ENCODE measurements at places on chromosomes 5 and 9.

GRCh38 chr9:72333709-72334108 lies 31.3 kb downstream of the ZFAND5 start:
- no peak for DNase-seq

GRCh38 chr9:88949425-88949824 lies 41.8 kb upstream of the S1PR3 start:
- DNase-seq = no peak

DNA sequence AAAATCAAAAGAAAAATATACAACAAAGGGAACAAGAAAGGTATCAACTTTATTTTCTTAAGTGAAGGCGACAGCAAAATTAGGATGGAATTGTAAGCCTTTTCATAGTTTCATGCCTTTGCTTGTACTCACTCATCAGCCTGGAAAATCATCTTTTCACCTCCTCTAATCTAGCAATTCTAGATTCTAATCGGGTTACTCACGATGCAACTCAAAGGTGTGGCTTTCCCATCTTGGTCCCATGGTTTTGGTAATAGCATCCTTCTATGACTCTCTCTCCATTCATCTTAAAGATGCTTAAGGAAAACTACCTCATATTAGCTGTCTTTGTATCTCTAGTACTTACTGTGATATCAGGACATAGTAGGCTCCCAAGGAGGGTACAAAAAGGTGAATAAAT lies 30.5 kb downstream of the DNAH5 start:
- no peak for DNase-seq

GRCh38 chr5:59348189-59348588 lies 545.3 kb downstream of the PDE4D start:
- no peak for DNase-seq

GRCh38 chr5:68331192-68332079 lies 115.9 kb downstream of the PIK3R1 start:
- DNase-seq = no peak

DNA sequence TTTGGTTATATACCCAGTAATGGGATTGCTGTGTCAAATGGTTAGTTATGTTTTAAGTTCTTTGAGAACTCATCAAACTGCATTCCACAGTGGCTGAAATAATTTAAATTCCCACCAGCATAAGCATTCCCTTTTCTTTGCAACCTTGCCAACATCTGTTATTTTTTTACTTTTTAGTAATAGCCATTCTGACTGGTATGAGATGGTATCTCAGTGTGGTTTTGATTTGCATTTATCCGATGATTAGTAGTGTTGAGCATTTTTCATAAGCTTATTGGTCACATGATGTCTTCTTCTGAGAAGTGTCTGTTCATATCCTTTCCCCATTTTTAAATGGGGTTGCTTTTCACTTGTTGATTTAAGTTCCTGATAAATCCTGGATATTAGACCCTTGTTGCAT lies 435.7 kb upstream of the RIOK2 start:
- DNase-seq = no peak

- no peak for DNase-seq
Observed at GRCh38 chr5:158124606-158125316, 265.8 kb upstream of the CLINT1 start.

DNA sequence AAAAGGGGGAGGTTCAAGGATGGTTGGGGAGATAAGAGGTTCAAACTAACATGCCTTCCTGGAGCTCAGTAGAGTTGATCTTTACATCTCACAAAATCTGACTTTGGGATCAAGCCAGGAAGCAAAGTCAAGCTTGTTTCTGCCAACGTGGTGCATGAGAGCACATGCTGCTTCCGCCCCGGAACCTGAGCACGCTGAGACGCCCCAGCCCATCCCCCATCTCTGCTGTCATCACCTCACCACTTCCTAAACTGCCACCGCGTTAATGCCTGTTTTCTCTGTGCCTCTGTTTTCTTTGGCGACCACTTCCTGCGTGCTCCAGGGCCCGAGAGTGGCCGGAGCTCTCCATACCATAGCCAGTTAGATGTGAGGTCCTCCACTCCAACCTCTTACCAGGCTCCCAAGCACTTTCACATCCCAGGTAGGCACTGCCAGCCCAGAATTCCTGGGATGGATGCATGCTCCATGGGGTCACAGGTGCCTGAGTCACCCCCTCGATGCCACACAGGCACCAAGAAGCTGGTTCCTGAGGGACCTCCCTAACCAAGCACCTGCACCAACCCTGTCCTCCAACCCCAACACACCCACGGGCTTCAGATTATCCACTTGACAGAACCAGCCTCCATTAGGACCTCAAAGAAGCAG lies 31.2 kb upstream of the AFAP1L1 start:
- DNase-seq = no peak

DNA sequence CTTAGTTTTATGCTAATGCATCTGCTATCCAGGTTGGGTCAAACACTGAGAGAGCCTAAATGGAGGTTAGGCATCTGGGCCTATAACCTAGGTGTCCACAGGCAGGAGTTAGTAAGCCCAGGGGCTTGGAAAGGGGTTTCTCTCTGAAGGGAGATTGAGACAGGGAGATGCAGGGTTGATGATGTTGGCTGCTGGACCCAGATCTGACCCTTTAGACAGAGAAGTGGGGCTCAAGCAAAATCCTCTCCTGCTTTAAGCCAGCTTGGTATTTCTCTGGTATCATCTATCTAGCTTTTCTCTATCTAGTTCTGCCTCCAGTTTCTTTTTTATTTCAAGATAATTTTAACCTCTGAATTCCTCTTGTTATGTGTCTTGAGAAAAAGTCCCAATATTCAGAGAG lies 18.3 kb upstream of the ANKRD55 start:
- no peak for DNase-seq

GRCh38 chr5:142420561-142421227 lies 95.9 kb upstream of the SPRY4 start:
- no peak for DNase-seq

Data from anterior cingulate cortex (tissue), 58 donors.